ENCODE measurements at places on chromosomes 5 and 9. TPM values are rescaled to one million over a fixed set of nuclear protein-coding genes. Genes with fewer than 3 reads are reported as not detected.

WWC1 gene
- total RNA-seq: 0.89 TPM

BARX1 gene
- total RNA-seq: 0.09 TPM

HTR4 gene
- total RNA-seq: not detected

FGF1 gene
- 5.5 TPM for total RNA-seq

MAST4 gene
- 14.2 TPM for total RNA-seq

CDC25C gene
- 4.0 TPM for total RNA-seq

SPATA31E1 gene
- not detected for total RNA-seq

SLC38A9 gene
- total RNA-seq: 21.2 TPM

GHR gene
- 15.2 TPM for total RNA-seq

ITK gene
- 0.13 TPM for total RNA-seq

OSMR gene
- total RNA-seq: 4.4 TPM

DRD1 gene
- total RNA-seq: under 0.01 TPM

TCF7 gene
- 0.84 TPM for total RNA-seq

FOXD4 gene
- 0.58 TPM for total RNA-seq

ELAVL2 gene
- 2.1 TPM for total RNA-seq

LMBRD2 gene
- 14.6 TPM for total RNA-seq

- H3K27me3 ChIP-seq: no peaks in the 10 kb centered on the region
- no peak overlapping the region for H3K4me3 ChIP-seq
- no peak overlapping the region for H3K27ac ChIP-seq
- no peak for DNase-seq
- H3K36me3 ChIP-seq: no peaks in the 10 kb centered on the region
These were observed 534.4 kb downstream of the RAB3C start for GRCh38 chr5:59117320-59117719.

GRCh38 chr5:136143763-136144162, 11.1 kb downstream of the SMAD5 start:
- no peaks in the 10 kb centered on the region for H3K27me3 ChIP-seq
- peaks cover 2% of the 10 kb centered on the region for H3K36me3 ChIP-seq
- H3K4me3 ChIP-seq: no peak overlapping the region
- H3K4me1 ChIP-seq: no peaks in the 10 kb centered on the region
- H3K27ac ChIP-seq: no peak overlapping the region
- DNase-seq: no peak

- DNase-seq: no peak
- no peak overlapping the region for H3K27ac ChIP-seq
- H3K27me3 ChIP-seq: no peaks in the 10 kb centered on the region
These were observed 719 bp downstream of the ARL14EPL start for GRCh38 chr5:116032991-116033390.

- H3K4me3 ChIP-seq: no peak overlapping the region
- no peaks in the 10 kb centered on the region for H3K27me3 ChIP-seq
- no peaks in the 10 kb centered on the region for H3K4me1 ChIP-seq
- no peak for DNase-seq
- no peak overlapping the region for H3K27ac ChIP-seq
- H3K36me3 ChIP-seq: peaks cover 40% of the 10 kb centered on the region
These were observed 7.6 kb upstream of the CAMSAP1 start for GRCh38 chr9:135914921-135915320.

DNA sequence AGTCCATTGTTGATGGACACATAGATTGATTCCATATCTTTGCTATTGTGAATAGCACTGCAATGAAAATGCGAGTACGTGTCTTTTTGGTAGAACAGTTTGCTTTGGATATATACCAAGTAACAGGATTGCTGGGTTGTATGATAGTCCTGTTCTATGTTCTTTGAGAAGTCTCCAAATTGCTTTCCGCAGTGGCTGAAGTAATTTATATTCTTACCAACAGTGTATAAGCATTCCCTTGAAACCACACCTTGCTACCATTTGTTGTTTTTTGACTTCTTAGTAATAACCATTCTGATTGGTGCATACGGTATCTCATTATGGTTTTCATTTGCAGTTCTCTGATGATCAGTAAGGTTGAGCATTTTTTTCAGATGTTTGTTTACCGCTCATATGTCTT, 792.9 kb downstream of the PTPRD start:
- no peak overlapping the region for H3K27ac ChIP-seq
- no peak for DNase-seq
- H3K4me3 ChIP-seq: no peak overlapping the region
- H3K27me3 ChIP-seq: no peaks in the 10 kb centered on the region
- no peaks in the 10 kb centered on the region for H3K4me1 ChIP-seq

DNA sequence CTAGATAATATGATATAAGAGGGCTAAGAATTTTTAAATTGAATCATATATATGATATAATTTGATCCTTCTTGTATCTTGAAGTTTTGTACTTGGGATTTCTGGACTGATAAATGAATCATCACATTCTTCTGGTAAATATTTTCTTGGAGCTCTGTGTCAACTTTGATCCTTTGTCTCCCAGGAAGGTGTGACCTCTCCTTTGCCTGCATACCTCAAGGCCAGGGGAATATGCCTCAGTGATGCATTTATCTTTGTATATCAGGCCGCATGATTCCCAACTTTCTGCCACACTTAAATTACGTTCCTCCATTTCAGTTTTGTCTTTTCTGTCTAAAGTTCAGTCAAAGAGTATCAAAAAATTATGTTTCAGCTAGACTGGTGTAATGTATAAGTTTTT, 101.2 kb downstream of the NLN start:
- H3K36me3 ChIP-seq: no peaks in the 10 kb centered on the region
- no peak overlapping the region for H3K4me3 ChIP-seq
- no peak overlapping the region for H3K27ac ChIP-seq
- no peaks in the 10 kb centered on the region for H3K4me1 ChIP-seq
- H3K27me3 ChIP-seq: no peaks in the 10 kb centered on the region

DNA sequence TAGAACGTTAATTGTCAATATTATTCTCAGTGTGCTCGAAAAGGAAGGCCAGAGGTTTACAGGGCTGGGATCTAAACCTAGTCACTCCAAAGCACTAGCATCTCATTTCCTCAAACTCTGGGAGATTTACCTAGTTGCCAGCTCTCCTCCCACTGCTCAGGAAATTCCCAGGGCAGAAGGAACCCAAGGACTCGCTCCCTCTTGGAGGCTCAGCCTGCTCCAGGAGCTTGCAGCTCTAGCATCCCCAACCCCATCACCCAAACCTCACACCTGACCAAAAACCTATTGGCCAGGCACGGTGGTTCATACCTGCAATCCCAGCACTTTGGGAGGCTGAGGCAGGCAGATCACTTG, 26.0 kb downstream of the SERINC5 start:
- DNase-seq: no peak
- H3K4me3 ChIP-seq: no peak overlapping the region
- H3K36me3 ChIP-seq: no peaks in the 10 kb centered on the region
- H3K27ac ChIP-seq: no peak overlapping the region
- no peaks in the 10 kb centered on the region for H3K27me3 ChIP-seq

- no peaks in the 10 kb centered on the region for H3K4me1 ChIP-seq
- H3K27me3 ChIP-seq: no peaks in the 10 kb centered on the region
- no peaks in the 10 kb centered on the region for H3K36me3 ChIP-seq
- H3K27ac ChIP-seq: no peak overlapping the region
- no peak overlapping the region for H3K4me3 ChIP-seq
- DNase-seq: no peak
These were observed 15.5 kb upstream of the TARS1 start for GRCh38 chr5:33425314-33425713.

- no peak overlapping the region for H3K27ac ChIP-seq
- peaks cover 5% of the 10 kb centered on the region for H3K27me3 ChIP-seq
- H3K4me1 ChIP-seq: peaks cover 4% of the 10 kb centered on the region
- no peak for DNase-seq
- no peaks in the 10 kb centered on the region for H3K36me3 ChIP-seq
- H3K4me3 ChIP-seq: no peak overlapping the region
These were observed 18.0 kb downstream of the PRUNE2 start for GRCh38 chr9:76887951-76888350.

GRCh38 chr9:21779397-21779796, 23.0 kb upstream of the MTAP start:
- DNase-seq: no peak
- H3K27ac ChIP-seq: no peak overlapping the region
- H3K4me1 ChIP-seq: no peaks in the 10 kb centered on the region
- H3K27me3 ChIP-seq: no peaks in the 10 kb centered on the region

DNA sequence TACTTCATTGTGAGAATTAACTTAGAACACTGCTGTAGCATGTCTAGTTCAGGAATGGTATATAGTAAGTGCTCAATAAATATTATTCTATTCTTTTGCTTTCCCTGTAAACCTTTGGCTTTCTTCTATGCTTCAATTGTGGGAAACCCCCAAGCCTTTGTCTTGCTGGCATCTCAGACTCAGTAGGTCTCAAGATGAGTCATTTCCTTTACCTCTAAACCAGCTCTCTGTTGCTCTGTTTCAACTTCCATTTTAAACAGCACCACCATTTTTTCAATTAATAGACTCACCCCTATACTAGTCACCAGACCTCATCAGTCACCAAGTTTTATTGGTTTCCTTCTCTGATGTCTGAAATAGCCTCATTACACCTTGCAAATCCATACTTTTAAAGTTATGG, 43.5 kb downstream of the DMAC1 start:
- H3K4me3 ChIP-seq: no peak overlapping the region
- H3K27me3 ChIP-seq: no peaks in the 10 kb centered on the region
- no peaks in the 10 kb centered on the region for H3K4me1 ChIP-seq
- DNase-seq: no peak

GRCh38 chr9:120366644-120367019, 213.3 kb downstream of the CDK5RAP2 start:
- H3K4me3 ChIP-seq: no peak overlapping the region
- peaks cover 4% of the 10 kb centered on the region for H3K4me1 ChIP-seq
- no peaks in the 10 kb centered on the region for H3K36me3 ChIP-seq
- H3K27me3 ChIP-seq: no peaks in the 10 kb centered on the region
- H3K27ac ChIP-seq: no peak overlapping the region

DNA sequence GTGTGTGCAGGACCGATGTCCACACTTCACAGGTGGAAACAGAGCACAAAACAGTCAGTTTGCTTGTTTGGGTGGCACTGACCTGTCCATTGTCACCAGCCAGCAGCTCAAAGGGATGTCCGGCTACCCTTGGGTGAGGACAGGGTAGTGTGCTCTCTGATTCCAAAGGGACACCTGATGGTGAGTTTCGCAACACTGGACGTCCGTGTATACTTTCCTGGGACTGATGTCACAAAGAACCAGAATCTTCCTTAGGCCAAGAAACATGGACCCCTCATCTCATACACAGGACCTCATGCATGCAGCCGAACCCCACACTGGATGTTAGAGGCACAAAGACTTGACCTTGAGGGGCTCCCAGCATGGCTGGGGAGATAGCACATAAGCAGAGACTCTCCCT, 22.2 kb upstream of the CPLX2 start:
- no peak overlapping the region for H3K4me3 ChIP-seq
- no peak for DNase-seq
- peaks cover 4% of the 10 kb centered on the region for H3K27me3 ChIP-seq
- H3K27ac ChIP-seq: no peak overlapping the region

DNA sequence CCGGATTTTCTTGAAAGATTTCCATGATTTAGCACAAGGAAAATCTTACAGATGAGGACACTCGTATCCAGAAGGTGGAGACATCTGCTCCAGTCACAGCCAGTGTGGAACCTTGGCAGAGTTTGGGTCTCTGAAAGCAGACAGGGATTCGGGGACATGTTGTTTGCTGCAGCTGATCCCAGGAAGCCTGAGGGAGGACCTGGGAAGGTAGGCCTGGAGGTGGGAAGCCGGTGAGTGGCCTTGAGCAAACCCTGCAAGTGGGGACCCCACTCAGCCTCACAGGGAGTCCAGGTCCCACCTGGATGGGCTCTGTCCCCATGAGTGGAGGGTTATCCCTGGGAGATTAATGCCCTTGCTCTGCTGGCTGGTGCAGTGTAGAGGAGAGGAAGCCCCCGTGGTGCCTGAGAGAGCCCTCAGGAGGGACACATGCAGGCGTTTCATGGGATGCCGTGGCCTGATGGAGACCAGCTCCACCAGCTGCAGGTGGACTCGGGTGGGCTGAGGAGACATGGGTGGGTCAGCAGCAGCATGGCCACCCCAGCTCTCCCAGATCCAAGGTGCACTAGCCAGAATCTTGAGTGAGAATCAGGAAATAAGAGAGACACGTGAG, 7.8 kb downstream of the MRPS2 start:
- H3K27ac ChIP-seq: no peak overlapping the region
- DNase-seq: no peak
- peaks cover 2% of the 10 kb centered on the region for H3K4me1 ChIP-seq

DNA sequence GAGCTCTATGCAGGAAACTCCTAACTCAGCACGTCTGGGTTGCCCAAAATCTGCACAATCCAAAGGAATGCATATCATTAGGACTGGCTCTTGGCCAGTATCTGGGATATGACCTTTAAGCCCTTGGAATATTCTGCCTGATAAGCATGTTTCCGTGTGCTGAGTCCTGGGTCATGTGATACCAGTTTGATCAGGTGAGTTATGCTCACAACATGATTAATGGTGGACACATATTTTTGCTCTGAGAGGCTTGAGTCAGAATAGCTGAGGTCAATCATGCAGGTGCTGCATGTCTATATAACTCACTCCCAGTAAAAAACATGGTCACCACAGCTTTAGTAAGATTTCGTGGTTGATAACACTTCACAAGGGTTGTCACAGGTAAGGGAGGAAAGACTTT, 408.8 kb downstream of the YTHDC2 start:
- no peak overlapping the region for H3K27ac ChIP-seq
- DNase-seq: no peak
- H3K27me3 ChIP-seq: no peaks in the 10 kb centered on the region
- H3K4me3 ChIP-seq: no peak overlapping the region
- H3K4me1 ChIP-seq: no peaks in the 10 kb centered on the region
- no peaks in the 10 kb centered on the region for H3K36me3 ChIP-seq

- H3K4me1 ChIP-seq: no peaks in the 10 kb centered on the region
- no peak overlapping the region for H3K4me3 ChIP-seq
- H3K36me3 ChIP-seq: no peaks in the 10 kb centered on the region
- no peaks in the 10 kb centered on the region for H3K27me3 ChIP-seq
These were observed 84.6 kb downstream of the NDUFAF2 start for GRCh38 chr5:61029456-61030162.
